ENCODE measurements at places on chromosomes 12 and 14.

GRCh38 chr12:114402084-114402717 lies 3.7 kb downstream of the TBX5 start:
- no peak for DNase-seq

DNA sequence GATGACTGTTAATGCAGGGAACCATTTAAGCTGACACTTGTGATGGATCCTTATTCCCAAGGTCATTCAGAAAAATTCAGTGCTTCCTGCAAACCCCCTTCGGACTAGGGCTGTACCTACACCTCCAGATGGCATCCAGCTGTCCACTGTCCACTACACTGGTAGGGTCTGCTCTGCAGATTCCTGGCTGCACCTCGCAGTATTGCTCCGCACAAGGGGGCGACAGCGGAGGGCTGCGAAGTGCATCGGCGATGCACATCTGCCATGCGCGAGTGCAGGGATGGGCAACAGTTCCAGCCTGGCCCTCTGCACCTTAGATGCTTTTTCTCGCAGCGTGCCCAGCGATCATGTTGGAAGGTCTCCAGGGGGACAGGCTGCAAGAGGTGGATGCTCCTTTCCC lies 55.5 kb downstream of the KCNA5 start:
- no peak for DNase-seq

DNA sequence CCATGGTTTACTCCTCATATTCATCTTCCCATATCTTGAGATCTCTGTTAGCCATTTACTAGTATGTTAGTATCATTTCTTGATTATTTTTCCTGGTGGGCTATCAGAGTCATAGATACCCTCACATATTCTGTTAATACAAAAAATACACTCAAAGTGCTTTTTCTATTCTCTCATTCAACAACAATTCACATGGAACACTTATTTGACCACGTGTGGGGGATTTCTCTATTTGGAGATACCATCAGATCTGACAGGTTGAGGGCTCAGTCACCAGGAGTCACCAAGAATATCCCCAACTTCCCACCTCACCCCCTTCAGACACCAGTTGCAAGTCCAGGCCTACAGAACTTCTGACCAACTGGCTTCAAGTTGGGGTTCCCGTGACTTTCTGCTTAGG lies 51.9 kb upstream of the A2ML1 start:
- no peak for DNase-seq

DNA sequence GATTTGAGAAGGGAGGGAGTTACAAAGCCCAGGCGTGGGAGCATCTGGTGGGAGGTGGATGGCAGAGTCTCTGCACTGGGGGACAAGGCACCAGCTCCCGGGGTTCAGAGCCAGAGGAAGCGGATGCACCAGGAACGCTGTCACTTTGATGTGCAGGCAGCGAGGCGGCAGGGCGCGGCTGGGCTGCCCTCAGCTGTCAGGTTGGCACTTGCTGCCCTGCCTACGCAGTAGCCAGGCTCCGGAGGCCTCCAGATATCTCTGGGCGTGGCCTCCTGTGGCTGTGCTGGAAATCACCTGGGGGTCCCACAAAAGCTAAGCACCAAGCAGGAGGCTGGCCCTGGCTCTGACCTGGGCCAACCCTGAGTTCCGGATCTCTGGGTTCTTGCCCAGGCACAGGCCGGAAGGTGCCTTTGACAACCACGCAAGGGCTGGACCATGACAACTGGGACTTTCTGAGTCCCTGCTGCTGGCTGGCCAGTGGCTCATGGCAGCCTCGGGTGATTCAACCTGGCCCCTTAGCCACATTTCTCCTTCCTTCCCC lies 62.1 kb upstream of the MAP1LC3B2 start:
- no peak for DNase-seq

DNA sequence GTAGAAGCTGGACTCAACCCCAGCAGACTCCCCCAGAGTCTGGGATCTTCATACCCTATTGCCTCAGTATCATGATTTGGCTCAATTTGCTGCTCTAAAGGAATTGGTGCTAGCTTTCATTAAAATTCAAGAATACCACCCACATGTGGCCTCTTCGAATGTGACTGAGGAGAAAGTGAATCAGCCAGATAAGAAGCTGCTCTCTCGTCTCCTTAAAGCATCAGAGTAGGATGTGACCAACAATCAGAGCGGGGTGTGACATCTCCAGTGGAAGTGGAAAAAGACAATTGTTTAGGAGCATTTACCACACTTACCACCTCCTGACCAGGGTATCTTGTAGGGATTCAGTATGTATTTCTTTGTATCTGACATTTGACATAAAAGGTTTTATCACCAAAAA lies 278.2 kb upstream of the DIO2 start:
- no peak for DNase-seq

DNA sequence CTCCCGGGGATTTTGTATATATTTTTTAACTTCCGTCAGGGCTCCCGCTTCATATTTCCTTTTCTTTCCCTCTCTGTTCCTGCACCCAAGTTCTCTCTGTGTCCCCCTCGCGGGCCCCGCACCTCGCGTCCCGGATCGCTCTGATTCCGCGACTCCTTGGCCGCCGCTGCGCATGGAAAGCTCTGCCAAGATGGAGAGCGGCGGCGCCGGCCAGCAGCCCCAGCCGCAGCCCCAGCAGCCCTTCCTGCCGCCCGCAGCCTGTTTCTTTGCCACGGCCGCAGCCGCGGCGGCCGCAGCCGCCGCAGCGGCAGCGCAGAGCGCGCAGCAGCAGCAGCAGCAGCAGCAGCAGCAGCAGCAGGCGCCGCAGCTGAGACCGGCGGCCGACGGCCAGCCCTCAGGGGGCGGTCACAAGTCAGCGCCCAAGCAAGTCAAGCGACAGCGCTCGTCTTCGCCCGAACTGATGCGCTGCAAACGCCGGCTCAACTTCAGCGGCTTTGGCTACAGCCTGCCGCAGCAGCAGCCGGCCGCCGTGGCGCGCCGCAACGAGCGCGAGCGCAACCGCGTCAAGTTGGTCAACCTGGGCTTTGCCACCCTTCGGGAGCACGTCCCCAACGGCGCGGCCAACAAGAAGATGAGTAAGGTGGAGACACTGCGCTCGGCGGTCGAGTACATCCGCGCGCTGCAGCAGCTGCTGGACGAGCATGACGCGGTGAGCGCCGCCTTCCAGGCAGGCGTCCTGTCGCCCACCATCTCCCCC lies 777 bp downstream of the ASCL1 start:
- no peak for DNase-seq

DNA sequence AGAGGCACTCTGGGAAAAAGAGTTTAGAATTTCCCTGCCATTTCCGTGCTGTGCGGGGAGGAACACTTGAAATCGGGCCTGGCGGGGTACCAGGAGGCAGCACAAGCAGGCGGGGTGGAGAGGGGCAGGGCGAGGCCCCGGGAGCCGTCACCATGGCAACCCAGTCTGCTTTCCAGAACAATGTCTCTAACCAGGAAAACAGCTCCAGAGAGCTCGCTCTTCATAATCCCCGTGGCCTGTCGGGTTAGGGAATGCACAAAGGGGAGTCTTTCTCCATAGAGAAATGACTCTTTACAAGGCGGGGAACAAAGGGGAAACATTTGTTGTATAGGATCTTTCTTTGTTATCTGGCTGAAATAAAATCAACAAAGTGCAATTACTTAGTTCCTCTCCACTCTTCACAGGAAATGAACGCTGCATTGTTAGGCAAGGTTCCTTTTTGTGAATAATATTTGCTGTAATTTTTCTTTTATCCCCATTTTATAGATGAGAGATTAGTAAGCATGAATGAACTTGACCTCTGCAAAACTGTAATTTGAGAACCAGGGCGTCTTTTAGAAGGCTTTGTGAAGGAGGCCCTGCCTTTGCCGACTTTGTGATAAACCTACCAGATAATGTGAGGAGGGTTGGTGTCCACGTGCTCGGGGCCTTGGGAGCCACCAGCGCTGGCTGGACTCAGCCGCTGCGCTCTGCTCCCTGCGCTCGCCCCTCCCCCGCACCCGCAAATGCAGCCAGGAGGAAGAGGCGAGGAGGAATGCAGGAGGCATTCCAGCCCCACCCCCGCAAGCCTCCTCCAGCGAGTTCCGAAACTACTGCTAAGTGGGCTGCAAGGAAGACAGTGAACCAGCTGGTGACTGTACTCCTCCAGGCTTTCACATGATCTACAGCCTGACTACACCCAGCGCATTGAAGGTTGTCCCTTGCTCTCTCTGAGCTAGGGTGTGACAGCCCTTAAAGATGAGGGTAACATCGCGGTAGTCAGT lies 105.2 kb upstream of the ATF7IP start:
- DNase-seq: no peak

DNA sequence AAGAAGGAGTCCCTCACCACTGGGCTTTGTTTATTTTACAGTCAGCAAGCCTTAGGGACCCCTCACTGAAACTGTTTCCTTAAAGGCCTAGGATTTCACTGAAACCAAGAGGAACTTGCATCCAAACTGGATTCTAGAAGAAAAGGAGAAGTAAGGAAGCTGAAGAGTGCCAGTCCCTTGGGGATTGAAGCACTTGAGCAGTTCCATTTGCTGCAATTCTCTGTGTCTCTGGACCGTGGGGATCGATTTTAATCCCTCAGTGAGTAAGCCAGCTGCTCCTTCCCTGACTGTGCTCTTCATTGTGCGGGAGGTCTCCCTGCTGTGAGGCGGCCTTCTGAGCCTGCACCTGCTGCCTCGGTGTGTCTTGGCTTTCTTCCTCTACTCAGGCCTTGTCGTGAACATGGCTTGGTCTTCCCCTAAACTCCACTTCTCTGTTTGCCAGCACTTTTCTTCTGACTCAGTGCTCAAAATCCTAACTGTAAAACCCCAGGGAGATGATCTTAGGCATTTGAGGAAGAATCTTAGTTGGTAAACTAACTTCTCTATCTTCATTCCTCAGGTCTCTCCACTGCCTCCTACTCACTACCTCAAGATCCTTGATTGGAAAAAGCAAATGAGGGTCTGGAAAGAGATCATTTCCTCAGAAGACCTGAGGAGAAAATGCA lies 132.6 kb downstream of the SLC38A6 start:
- peak; percentile 28 for DNase-seq

- no peak for DNase-seq
Observed at GRCh38 chr12:7013101-7013500, 5.2 kb downstream of the LPCAT3 start.

- no peak for DNase-seq
Observed at GRCh38 chr12:131101703-131102492, 148.2 kb downstream of the ADGRD1 start.

DNA sequence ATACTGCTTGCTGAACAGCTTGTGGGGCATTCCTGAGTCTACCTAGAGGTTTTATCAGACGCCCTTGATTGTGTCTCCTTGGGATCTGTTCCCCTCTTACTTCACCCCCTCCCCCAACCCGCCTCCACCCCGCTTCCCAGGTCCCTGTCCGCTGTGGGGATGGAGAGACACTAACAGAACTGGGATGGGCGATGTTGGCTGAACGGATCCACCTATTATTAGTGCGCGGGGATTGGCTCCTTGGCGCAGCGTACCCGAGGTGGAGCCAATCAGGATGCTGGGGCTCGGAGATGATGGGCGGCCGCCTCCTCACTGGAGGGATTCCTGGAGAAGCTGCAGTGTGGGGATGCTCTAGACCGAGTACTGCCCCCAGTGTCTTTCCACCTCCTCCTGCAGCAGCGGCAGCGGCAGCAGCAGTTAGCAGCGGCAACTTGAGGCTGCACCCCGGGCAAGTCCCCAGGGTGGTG lies at the start of gene SYT1:
SYT1 (plus strand) TSS at position 372 of the 467 bp plus-strand sequence.
- DNase-seq: peak; percentile 91

DNA sequence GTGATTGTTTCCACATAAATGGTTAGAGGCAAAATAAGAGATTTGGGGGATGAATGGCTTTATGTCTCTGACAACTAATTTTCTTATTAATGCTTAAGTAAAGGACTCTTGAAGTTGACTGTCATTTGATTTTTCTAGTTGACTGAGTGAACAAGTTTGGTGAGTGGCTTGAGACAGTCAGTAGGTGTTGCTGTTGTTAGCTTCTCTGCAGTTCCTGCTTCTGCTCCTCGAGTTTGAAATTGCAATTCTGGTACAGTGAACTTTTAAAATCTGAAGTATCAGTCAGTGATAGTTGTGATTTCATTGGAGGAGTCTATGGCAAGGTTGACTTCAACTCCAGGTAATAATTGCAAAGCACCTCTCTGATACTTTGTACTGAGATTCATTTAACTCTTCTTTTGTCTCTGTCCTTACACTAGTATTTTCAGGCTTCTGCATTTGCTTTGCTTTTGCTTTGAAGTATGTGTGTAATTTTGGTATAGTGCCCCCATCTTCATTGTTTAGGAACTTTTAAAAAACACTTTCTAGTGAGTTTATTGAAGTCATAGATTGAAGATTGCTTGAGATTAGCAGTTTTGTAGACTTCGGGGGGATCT lies 415.5 kb downstream of the PCNX1 start:
- no peak for DNase-seq

GRCh38 chr12:74780182-74780849 lies 242.7 kb downstream of the ATXN7L3B start:
- no peak for DNase-seq

DNA sequence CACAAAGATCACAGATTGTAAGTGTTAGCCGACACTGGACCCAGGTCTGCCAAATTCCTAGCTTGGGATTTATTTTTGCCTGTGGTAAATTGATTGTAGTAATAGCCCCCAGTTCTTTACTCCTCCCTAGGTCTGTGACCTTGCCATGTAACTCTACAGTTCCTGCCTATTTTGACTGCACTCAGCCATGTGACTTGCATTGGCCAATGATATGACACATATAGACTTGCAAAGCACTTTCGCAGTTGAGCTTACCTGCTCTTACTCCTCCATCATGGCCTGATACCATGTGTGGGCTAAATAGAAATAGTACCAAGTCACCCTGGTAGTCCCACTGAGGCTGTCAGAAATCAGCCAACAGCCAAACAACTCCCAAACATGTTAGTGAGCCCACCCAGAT lies 240.3 kb downstream of the DUSP6 start:
- DNase-seq: no peak

DNA sequence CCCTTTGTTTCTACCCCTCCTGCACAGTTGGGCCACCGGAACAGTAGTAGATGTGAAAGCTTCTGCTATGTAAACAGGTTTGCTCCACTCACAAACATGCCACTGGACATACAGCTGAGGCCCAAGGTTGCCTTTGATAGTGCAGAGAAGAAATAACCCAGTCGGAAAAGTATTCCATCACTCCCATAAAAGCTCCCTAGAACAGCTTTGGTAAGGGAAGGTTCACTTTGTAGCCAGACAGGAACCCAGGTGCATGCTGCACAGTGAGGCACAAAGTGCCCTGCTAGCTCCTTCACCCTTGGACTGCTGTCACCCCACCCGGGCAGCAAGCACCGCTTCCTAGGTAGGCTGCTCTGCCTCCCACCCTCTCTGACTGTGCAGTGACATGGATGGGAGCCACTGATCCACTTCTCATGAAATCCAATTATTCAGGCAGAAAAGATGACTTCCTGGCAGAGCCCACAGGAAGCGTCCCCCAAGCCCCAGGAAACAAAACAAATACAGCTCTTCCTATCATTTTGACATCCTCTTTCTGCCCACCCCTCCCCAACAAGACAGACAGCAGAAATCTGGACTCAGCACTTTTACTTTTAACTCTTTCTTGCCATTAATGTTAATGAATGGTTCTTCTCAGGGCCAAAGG lies 100.2 kb downstream of the SRGAP1 start:
- DNase-seq: no peak

Measured in NCI-H187 (cell line).